ENCODE measurements at places on chromosomes 4 and X. TPM values are rescaled to one million over a fixed set of nuclear protein-coding genes. Genes with fewer than 3 reads are reported as not detected.

DNA sequence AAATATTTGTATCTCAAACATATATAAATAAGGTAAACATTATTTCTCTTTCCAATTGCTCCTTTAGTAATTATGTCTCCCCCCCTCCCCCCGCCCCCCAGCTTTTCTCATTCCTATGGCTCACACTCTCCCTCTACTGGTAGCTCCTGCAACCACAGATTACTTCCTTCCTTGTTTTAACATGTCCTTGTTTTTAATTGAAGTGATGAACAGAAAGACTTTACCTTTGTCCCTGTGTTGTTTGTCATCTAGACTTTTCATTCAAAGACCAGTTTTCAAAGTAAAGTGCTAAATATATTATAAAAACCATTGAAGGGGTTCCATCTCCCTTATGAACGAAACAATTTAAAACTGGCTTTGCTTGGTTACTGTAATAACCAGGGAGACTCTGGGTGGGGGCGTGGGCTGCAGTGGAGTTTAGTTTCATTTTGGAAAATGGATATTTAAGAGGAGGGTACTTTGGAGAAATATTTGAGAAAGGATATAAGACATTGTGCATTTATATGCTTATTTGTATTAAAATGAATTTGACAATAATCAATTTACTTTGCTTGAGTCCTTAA, 352.9 kb downstream of the RAPGEF2 start:
- H3K27me3 ChIP-seq, result no peaks in the 10 kb centered on the region
- no peak overlapping the region for H3K4me3 ChIP-seq
- no peaks in the 10 kb centered on the region for H3K36me3 ChIP-seq
- H3K27ac ChIP-seq, result no peak overlapping the region

DNA sequence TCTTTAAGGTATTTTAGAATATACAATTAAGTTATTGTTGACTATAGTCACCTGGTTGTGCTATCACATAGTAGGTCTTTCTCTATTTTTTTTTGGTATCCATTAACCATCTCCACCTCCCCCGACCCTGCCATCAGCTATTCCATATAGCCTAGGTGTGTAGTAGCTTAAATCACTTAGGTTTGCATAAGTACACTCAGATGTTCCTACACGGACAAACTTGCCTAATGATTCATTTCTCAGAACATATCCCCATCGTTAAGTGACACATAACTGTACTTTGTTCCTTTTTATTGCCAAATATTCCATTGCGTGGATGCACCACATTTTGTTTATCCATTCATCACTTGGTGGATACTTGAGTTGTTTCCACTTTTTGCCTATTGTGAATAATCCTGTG, 67.9 kb downstream of the SLAIN2 start:
- no peak for DNase-seq
- no peaks in the 10 kb centered on the region for H3K27me3 ChIP-seq
- H3K4me1 ChIP-seq, result no peaks in the 10 kb centered on the region
- peaks cover 46% of the 10 kb centered on the region for H3K36me3 ChIP-seq
- H3K4me3 ChIP-seq, result no peak overlapping the region

GRCh38 chrX:74449322-74449936, 28.1 kb downstream of the SLC16A2 start:
- H3K4me3 ChIP-seq, result no peak overlapping the region
- H3K4me1 ChIP-seq, result peaks cover 25% of the 10 kb centered on the region
- H3K36me3 ChIP-seq, result 0 out of 2 replicates have a peak, but pooled peaks cover 3% of the 10 kb centered on the region
- DNase-seq, result peak; percentile 79
- no peak overlapping the region for H3K27ac ChIP-seq

DNA sequence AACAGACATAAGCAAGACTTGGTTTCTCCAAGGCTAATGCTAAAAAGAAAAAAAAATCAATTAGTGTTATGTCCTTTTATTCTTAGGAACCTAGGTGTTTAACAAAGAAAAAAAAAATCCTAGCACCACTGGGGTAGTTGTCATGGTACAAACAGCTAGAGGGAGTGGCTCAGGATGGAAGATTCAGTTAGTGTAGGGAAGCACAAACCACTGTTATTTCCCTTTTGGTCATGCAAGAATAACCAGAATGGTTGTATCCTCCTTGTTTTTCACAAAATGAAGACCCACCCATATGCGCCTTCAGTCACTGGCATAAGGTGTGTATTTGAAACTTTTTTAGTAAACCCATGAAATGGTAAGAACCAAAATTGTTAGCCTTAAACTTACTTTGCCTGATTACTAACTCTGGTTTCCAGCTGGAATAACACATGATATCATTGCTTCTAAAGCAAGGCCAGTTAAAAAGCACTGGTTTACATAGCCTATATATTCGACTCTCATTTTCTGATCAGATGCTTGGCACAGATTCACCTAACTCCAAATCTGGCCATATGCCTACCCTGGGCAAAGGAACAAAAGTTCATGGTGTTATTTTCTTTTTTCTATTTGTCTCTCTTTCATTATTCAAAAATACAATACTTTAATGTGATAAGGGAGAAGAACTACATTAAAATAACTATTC, 132.6 kb downstream of the SCFD2 start:
- no peaks in the 10 kb centered on the region for H3K27me3 ChIP-seq
- H3K4me3 ChIP-seq, result no peak overlapping the region
- H3K27ac ChIP-seq, result no peak overlapping the region

Gene CYP2U1
- total RNA-seq, result 7.6 TPM
